ENCODE measurements at places on chromosomes 4 and X.

- H3K27me3 ChIP-seq = peaks cover 12% of the 10 kb centered on the region
- peaks cover 19% of the 10 kb centered on the region for H3K4me1 ChIP-seq
- DNase-seq = peak; percentile 41
- H3K36me3 ChIP-seq = peaks cover 12% of the 10 kb centered on the region
- H3K4me3 ChIP-seq = no peak overlapping the region
- peak overlapping the region; percentile 46 for H3K27ac ChIP-seq
These were observed 118.4 kb downstream of the ASB9 start for GRCh38 chrX:15151267-15152186.

DNA sequence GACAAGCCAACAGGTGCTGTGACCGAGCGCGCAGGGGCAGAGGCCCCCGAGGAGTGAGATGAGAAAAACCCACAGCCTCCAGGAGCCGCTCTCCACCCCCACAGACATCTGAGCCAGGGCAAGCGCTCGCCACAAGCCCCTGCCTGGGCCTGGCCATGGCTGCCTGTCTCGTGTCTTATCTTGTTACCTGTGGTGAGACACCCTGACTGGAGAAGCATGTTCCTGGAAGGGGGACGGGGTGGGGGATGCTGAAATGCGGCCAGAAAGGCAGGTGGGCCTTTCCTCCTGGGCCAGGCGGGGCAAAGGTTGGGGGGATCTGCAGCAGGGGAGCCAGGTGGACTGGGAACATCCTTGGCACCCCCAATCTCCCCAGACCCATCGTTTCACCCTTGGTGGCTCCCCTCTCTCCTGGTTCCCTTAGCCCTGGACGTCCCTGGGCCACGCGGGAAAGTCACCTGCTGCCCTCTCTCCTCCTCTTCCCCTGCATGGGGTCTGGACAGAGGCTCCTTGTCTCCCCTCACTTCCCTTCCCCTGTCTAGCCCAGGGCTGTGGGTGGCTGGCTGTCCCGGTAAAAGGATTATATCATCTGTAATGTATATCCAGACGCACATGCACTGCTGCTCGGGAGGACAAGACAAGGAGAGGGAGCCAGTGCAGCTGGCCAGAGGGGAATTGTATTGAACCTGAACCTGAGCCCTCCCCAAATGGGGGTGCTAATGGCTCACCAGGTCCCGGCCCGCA, 8.4 kb upstream of the DUSP9 start:
- no peak overlapping the region for H3K4me3 ChIP-seq
- peaks cover 18% of the 10 kb centered on the region for H3K27me3 ChIP-seq
- no peak for DNase-seq
- no peaks in the 10 kb centered on the region for H3K36me3 ChIP-seq
- no peak overlapping the region for H3K27ac ChIP-seq

DNA sequence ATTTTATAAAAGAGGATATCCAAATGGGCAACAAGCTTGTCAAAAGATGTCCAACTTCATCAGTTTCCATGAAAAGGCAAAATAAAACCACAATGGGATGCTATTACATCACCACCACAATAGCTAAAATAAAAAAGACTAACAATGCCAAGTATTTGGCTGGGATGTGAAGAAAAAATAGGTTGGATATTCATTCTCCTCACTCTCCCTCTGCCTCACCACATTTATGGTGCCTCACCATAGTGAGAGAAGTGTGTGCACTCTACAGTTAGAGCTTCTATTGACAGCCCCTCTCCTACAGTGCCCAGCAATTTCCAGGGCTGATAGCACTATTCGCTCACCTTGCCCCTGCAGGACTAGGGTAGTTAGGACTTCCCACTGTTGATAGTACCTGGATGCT, 25.5 kb downstream of the VEGFC start:
- no peaks in the 10 kb centered on the region for H3K27me3 ChIP-seq
- H3K4me3 ChIP-seq = no peak overlapping the region
- no peak overlapping the region for H3K27ac ChIP-seq
- DNase-seq = no peak
- no peaks in the 10 kb centered on the region for H3K36me3 ChIP-seq

- H3K27me3 ChIP-seq = peaks cover 58% of the 10 kb centered on the region
- DNase-seq = no peak
- peaks cover 10% of the 10 kb centered on the region for H3K4me1 ChIP-seq
- H3K36me3 ChIP-seq = no peaks in the 10 kb centered on the region
These were observed at the start of gene ARSJ for GRCh38 chr4:113979148-113979904. TSS of gene ARSJ (minus strand) at chr4:113979647. CDS start at chr4:113978834, 813 bp downstream.

- peaks cover 47% of the 10 kb centered on the region for H3K4me1 ChIP-seq
- DNase-seq = peak; percentile 85
- no peak overlapping the region for H3K27ac ChIP-seq
- H3K4me3 ChIP-seq = no peak overlapping the region
- peaks cover 7% of the 10 kb centered on the region for H3K36me3 ChIP-seq
These were observed 108.0 kb downstream of the TMEM131L start for GRCh38 chr4:153573881-153574802.

- no peak for DNase-seq
- no peaks in the 10 kb centered on the region for H3K36me3 ChIP-seq
These were observed 48.5 kb downstream of the TLL1 start for GRCh38 chr4:165921546-165921945.

DNA sequence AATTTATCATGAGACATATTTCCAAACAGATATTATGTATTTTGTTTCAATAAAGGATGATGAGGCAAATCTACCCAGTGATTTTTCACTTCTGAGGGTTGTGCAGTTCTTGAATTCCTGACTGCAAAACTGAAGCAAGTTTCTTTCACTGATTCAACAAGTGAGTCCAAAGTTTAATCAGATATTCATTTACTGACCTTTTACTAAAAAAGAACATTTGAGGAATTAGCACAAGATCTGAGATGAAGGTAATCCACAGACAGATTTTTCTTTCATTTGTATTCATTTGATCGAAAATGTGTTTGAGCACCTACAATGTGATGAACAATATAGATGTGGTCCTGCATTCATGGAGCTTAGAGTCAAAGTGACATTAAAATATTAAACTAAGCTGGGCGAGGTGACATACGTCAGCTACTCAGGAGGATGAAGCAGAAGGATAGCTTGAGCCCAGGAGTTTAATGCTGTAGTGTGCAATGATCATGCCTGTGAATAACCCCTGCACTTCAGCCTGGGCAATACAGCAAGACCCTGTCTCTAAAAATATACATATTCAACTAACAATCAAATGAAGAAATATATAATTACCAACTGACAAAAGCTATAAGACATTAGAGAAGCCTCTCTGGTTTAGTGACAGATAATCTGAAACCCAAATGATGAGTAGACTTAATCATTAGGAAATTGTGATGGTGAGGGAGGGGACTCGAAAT, 76.6 kb downstream of the ANXA3 start:
- H3K4me1 ChIP-seq = peaks cover 11% of the 10 kb centered on the region
- DNase-seq = no peak
- H3K36me3 ChIP-seq = no peaks in the 10 kb centered on the region

GRCh38 chrX:11528623-11529022, 137.1 kb downstream of the ARHGAP6 start:
- no peaks in the 10 kb centered on the region for H3K4me1 ChIP-seq
- no peaks in the 10 kb centered on the region for H3K27me3 ChIP-seq
- no peak for DNase-seq
- no peak overlapping the region for H3K27ac ChIP-seq
- no peak overlapping the region for H3K4me3 ChIP-seq

DNA sequence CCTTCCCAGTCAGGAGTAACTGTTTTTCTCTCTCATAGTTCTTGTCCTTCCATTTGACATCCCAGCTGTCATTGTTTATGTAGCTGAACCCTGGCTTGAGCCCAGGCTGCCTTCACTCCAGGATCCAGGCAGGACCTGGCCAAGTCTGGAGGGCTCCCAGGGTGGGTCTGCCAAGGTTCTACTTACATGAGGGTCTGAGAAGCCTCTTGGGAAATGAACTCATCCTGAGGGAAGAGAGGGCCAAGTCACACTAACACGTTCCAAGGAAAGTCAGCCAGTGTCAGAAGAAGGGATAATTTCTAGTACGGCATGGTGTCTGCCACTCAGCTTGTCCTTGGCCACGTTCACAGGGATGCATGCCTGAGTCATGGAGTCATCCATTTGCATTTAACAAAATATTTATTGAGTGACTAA, 54.8 kb upstream of the SRD5A3 start:
- H3K4me1 ChIP-seq = no peaks in the 10 kb centered on the region
- DNase-seq = no peak
- no peak overlapping the region for H3K4me3 ChIP-seq
- H3K27me3 ChIP-seq = peaks cover 5% of the 10 kb centered on the region

- H3K4me3 ChIP-seq = no peak overlapping the region
- H3K27me3 ChIP-seq = no peaks in the 10 kb centered on the region
- no peaks in the 10 kb centered on the region for H3K4me1 ChIP-seq
- no peak for DNase-seq
- H3K27ac ChIP-seq = no peak overlapping the region
These were observed 104.0 kb downstream of the TEX13A start for GRCh38 chrX:105116486-105116885.

DNA sequence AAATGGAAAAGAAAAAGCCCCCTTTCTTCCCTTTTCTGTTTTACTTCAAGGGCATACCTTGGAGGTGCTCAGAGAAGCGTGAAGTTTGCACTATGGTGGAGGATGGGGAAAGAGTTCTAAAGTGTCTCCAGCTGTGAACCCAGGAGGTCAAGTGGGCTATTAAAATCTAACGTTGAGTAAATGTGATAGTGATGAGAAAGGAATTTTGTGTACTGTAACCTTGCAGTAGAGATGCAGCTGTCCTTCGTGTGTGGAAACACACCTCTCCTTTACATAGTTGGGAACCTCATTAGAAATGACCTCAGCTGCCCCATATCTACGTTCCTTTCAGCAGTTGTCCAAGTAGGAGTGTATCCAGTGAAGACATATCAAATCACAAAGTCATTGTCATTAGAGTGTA, 26.5 kb downstream of the ADH5 start:
- DNase-seq = no peak
- H3K36me3 ChIP-seq = peaks cover 57% of the 10 kb centered on the region
- H3K4me3 ChIP-seq = no peak overlapping the region
- H3K27ac ChIP-seq = no peak overlapping the region
- H3K27me3 ChIP-seq = no peaks in the 10 kb centered on the region

DNA sequence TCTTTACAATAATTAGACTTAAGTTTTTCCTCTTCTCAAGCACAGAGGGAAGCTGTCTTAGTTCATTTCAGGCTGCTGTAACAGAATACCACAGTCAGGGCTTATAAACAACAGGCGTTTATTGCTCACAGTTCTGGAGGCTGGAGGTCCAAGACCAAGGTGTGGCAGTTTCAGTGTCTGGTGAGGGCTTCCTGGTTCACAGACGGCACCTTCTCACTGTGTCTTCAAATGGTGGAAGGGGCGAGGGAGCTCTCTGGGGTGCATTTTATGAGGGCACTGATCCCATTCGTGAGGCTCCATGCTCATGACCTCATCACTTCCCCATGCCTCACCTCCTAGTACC, 115.7 kb upstream of the MXRA5 start:
- no peak for DNase-seq
- no peaks in the 10 kb centered on the region for H3K36me3 ChIP-seq
- H3K4me3 ChIP-seq = no peak overlapping the region
- H3K4me1 ChIP-seq = no peaks in the 10 kb centered on the region
- no peak overlapping the region for H3K27ac ChIP-seq

DNA sequence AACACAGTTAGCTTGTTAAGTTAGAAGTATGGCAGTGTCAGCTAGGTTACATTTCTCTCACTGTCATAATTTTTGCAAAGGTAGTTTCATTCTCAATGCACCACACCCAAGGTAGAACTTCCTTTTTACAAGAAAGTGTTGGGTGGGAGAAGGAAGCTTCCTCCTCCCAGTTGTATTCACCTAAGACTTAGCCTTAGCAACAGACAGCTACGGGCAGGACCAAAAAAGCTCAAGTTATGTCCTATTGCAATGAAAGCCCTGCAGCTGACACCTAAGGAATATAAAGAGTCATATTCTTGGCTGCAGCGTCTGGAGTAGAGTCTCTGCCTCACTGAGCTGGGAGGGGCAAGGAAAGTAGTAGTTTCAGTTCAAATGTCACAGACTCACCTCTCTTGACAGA, 25.1 kb upstream of the PRDM8 start:
- peaks cover 2% of the 10 kb centered on the region for H3K27me3 ChIP-seq
- peak overlapping the region; percentile 21 for H3K4me3 ChIP-seq
- peaks cover 53% of the 10 kb centered on the region for H3K4me1 ChIP-seq
- peaks cover 35% of the 10 kb centered on the region for H3K36me3 ChIP-seq
- DNase-seq = peak; percentile 58

- H3K27me3 ChIP-seq = no peaks in the 10 kb centered on the region
- H3K4me3 ChIP-seq = no peak overlapping the region
- no peak for DNase-seq
- no peak overlapping the region for H3K27ac ChIP-seq
These were observed 12.3 kb upstream of the PPM1K start for GRCh38 chr4:88296413-88297211.
